ENCODE measurements at places on chromosomes 3 and 15.

DNA sequence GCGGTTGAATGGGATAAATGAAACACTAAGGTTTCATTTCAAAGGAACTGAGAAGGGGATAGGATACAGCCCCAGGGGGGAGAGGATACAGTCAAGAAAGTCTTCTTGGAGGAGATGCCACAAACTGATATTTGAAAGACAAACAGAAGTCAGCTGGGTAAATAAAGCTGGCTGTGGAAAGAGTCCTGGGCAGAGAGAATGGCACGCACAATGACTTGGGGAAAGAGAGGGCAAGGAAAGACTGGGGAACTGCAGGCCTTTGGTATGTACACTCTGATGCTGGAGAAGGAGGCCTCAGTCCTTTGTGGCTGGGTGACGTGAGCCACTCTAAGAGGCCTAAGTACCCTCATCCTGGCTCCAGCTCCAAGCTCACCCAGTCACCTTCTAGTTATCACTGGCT, 45.2 kb upstream of the LMCD1 start:
- DNase-seq: no peak

DNA sequence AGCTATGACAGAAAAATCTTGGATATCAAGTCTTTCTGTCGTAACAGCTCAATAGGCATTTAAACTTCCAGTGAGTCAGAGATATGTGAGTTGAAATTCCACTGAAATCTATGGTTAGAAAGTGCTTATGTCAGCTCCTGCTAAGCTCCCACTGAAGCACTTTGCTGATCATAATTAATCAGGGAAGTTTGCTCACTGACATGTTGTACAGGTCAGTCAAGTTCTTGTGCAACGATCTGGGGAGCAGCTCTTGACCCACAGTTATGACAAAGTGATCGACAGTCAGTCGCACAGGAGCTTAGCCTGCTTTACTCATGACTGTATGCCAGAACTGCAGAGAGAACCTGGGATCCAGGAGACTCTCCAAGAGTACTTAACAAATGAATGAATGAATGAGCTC, 453.5 kb downstream of the SOX2 start:
- DNase-seq: no peak

DNA sequence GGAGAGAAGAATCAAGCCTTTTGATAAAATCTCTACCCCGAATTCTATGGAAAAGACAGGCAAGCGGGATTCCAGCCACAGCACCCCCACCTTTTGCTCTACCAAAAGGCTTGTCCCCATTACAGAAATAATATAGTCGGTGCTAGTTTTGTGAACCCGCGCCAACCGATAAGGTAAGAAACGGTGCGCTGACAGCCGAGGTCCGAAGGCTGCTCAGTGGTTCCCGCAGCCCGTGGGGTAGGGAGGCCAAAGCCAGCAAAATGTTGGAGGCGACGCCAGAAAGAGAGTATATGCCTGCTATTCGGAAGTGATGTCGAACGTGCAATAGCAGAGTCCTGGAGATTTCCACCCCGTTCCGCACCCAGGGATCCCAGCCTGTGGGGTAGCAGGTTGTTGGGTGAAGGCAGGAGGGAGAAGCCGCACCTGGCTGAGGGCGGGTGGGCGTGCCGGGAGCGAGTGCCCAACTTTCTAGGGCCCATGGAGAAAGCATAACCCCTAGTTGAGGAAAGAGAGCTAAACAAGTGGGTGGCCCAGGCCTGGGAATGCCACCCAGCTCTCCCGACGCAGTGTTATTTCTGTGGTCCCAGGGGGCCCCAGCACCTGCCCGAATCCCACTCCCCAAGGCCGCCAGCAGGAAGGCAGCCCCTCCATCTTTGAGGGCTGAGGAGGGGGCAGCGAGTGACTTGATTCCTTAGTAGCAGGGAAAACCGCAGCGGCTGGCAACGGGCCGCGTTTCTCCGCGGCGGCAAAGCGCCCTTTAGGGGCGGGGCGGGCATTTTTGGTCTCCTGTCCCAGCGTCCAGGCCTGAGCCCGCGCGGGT, 7.9 kb upstream of the SOX2 start:
- peak; percentile 24 for DNase-seq

DNA sequence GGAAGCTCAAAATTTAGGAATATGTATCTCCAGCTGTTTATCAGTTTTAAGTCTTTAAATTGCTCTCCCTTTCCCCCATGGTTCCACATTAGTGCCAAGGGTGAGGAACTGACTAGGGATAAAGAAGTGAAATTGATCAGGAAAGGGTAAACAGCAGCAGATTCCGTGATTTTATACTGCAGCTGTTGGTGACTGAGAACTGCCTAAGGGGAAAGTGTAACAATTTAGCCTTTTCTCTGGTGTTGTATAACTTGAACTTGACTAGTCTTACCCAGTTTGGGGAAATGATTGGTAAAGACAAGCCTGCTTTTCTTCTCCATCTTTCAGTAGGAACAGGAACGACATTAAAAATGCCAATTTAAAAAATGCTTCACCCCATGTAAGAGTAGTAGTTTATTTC, 5.0 kb downstream of the SPRED1 start:
- DNase-seq: no peak

- DNase-seq: no peak
Measured at GRCh38 chr3:65703026-65703425, 335.7 kb downstream of the MAGI1 start.

DNA sequence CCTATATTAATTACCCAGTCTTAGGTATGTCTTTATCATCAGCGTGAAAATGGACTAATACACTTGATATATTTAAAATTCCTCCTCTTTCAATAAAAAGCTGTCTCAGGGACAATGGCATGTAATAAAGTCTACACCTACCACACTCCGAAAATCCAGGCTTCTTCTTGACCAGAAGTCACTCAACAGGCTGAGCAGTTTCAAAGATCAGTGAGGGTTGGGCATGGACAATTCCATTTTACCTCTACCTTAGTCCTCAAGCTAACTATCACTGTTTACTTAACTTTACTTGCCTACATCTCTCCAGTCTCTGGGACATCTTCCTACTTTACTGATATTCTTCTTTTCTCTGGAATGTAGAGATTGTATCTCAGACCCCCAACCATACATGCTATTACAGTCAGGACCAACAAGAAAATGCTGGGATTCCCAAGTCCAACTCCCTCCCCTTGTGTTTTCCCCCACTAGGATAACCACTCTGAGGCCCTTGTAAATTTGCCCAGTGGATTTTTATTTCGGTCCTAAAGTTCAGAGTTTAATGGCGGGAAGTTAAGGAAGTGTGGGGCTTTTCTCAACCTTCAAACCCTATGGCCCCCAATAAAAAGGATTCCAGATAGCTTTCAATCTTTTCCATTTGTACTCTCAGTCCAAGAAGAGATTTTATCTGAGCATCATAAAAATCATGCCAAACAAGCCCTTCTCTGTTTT, 137.1 kb upstream of the TSC22D2 start:
- DNase-seq: no peak

GRCh38 chr3:36823806-36824205, 59.5 kb upstream of the DCLK3 start:
- no peak for DNase-seq

GRCh38 chr3:101154401-101154800, 161.2 kb upstream of the ABI3BP start:
- no peak for DNase-seq

- no peak for DNase-seq
Measured at GRCh38 chr3:102733791-102734563, 299.2 kb downstream of the ZPLD1 start.

GRCh38 chr15:33722005-33722672, 246.2 kb upstream of the CHRM5 start:
- DNase-seq: peak; percentile 59

GRCh38 chr15:56038015-56038414, 44.6 kb upstream of the NEDD4 start:
- DNase-seq: no peak

DNA sequence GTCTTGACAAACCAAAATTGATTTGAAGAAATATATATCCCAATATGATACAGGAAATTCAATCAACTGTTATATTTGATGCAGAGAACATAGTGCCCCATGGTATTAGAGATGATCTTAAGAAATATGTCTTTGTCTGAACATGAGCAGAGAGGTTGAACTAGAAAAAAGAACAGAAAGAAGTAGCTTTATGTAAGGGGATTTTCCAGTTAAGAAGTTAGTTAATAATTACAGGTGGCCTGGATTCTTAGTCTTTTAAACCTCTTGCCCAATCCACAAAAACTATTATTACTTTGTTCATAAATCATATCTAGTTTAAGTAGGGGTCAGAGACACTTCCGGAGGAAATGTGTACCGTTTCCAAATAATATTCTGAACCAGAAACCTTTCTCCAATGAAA, 1186.7 kb upstream of the EPHA6 start:
- DNase-seq: no peak

DNA sequence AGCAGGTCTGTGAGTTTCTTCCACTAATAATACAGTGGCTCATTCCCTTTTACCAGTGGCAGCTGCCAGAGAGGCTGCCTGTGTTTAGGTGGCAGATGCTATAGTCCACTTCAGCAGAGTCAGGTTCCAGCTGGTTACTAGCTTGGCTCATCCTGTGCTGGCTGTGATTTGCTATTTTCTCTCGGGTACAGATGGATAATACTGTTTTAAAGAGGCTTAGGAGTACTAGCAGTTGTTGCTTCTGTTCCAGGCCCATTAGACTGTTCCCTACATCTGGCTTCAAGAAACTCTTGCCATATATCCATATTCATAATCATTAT, 41.0 kb downstream of the ZNF609 start:
- DNase-seq: no peak

DNA sequence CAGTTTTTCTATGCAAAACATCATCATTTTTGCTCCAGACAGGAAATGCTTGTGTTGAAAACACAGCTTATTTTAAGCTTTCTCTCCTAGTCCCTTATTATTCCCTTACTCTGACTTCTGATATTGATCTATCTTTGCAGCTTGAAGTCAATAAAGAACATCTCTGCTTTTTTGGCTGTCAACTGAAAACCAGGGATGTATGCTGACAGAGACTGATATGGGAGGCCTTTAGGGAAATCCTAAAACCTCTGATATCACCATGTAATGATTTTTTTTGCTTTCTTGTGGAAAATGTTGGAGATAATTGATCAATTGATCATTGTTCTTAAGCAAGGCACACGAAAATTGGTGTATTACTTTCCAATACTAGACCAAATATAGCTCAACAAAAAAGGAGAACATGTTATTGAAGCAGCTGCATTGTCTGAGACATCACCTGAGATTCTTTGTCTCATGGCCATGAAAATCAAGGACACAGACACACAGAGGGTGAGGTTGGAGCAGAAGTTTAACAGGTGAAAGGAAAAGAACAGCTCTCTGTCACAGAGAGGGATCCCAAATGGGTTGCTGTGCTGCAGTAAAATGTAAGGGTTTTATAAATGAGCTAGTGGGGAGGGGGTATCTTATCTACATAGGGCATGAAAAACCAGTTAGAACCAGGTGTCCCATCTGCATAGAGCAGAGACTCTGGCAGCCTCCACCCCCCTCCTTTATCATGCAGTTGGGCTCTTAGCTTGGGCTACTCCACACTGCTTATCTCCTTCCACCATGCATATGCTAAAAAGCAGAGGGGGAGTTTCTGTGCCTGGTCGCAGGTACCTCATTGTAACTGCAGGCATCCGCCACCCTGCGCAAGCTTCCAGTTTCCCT, 17.0 kb upstream of the SENP7 start:
- DNase-seq: peak; percentile 65

- DNase-seq: no peak
Measured at GRCh38 chr15:99090938-99091337, 13.9 kb upstream of the SYNM start.

GRCh38 chr3:165839296-165840076, 2.3 kb upstream of the BCHE start:
- DNase-seq: no peak

DNA sequence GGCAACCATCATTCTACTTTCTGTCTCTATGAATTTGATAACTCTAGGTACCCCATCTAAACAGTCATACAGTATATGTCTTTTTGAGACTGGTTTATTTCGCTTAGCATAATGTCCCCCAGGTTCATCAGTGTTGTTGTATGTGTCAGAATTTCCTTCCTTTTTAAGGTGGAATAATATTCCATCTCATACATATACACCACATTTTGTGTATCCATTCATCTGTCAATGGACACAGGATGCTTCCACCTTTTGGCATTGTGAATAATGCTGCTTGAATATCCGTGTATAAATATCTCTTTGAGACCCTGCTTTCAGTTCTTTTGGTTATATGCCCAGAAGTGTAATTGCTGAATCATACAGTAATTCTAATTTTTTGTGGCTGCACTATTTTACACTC, 10.4 kb upstream of the ZFAND6 start:
- DNase-seq: no peak

GRCh38 chr3:122635789-122636188, 44.9 kb upstream of the PARP14 start:
- DNase-seq: no peak

DNA sequence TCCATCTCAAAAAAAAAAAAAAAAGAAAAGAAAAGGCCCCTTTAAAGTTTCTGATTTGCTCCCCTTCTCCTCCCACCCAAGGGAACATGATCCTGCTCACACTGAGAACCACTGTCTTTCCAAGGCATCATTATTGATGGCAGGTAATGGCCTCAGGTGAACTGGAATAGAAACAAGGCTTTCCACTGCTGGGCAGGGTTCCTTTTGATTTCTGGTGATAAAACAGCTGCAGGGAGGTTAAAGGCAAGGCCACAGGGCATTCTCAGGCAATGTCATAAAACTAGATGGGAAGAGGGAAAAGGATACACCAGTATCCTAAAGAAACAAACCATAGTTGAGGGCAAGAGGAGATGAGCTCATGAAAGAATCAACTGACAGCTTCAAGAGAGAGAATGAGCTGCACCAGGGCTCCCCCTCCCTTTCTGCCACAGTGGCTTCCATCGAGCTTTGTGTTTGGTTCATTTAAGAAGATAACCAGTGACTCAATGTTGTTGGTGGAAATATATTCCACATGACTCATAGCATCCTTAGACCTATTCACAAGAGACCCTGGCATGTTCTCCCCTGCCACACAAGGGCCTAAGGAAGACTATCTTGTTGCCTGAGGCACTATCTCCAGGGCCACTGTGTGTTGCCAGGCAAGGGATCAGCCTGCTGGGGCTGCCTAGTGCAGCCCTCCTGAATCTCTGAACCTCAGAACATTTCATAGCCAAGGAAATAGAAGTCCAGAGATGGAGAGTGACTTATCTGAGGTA, 86.4 kb downstream of the WDR76 start:
- no peak for DNase-seq

GRCh38 chr3:124275412-124275811, 283.5 kb upstream of the ROPN1 start:
- DNase-seq: no peak

GRCh38 chr15:66611257-66612053, 45.7 kb upstream of the LCTL start:
- no peak for DNase-seq

DNA sequence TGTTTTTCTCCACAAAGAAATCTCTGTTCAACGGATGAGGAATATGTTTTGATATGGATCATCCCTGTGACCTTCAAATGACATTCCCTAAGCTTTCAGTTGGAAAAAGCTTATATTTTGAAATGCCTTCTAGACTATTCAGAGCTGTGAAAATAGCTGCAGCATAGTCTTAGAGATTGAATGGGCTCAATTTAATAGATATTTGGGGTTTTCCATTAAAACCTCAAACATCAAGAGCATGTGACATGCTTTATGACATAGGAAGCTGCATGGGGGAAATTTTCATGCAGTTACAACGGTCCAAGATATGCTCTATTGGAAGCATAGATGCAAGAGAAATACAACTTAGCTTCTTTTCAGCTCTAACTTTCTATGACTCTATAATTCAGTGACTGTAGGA, 102.8 kb downstream of the LSAMP start:
- DNase-seq: no peak

GRCh38 chr15:39028069-39028468, 463.5 kb upstream of the RASGRP1 start:
- DNase-seq: no peak

Data from hematopoietic multipotent progenitor cell (in vitro differentiated cells).